ENCODE measurements at places on chromosomes 3 and 15. TPM values are rescaled to one million over a fixed set of nuclear protein-coding genes. Genes with fewer than 3 reads are reported as not detected.

The CSTA gene
- total RNA-seq = not detected

The PRKCI gene
- total RNA-seq = 23.5 TPM

The PP2D1 gene
- total RNA-seq = not detected

The AGBL1 gene
- total RNA-seq = not detected

The TMEM45A gene
- total RNA-seq = 0.45 TPM

The TTC21A gene
- 2.2 TPM for total RNA-seq

The ALDH1A3 gene
- total RNA-seq = not detected

The SUCNR1 gene
- total RNA-seq = not detected

The ZNF660 gene
- not detected for total RNA-seq

The ARGFX gene
- not detected for total RNA-seq

The MST1R gene
- total RNA-seq = 3.4 TPM

The CHST13 gene
- not detected for total RNA-seq

The TTLL13 gene
- total RNA-seq = 0.20 TPM

The CDHR4 gene
- total RNA-seq = not detected

The IQCH gene
- total RNA-seq = 0.34 TPM

The SFMBT1 gene
- 31.7 TPM for total RNA-seq

The ZBTB47 gene
- total RNA-seq = 1.1 TPM

The PLA2G4E gene
- total RNA-seq = not detected

The NME9 gene
- total RNA-seq = 0.30 TPM

The C3orf22 gene
- not detected for total RNA-seq

The HCN4 gene
- 0.03 TPM for total RNA-seq

The DYNC1LI1 gene
- total RNA-seq = 24.3 TPM

The HAPLN3 gene
- 123 TPM for total RNA-seq

The C2CD4B gene
- total RNA-seq = not detected

The RARRES1 gene
- not detected for total RNA-seq

The STT3B gene
- total RNA-seq = 236 TPM

The SAMMSON gene
- not detected for total RNA-seq

The IDH3A gene
- 51.7 TPM for total RNA-seq

The CAMKV gene
- not detected for total RNA-seq

The MYO5C gene
- 1.5 TPM for total RNA-seq

The CPEB1 gene
- total RNA-seq = not detected

The TRPM7 gene
- total RNA-seq = 40.8 TPM

The CELF6 gene
- total RNA-seq = 0.63 TPM

The CPNE4 gene
- total RNA-seq = not detected

The STRA6 gene
- not detected for total RNA-seq

The COLQ gene
- total RNA-seq = 4.5 TPM

The SCN5A gene
- total RNA-seq = 0.14 TPM

The UPK1B gene
- total RNA-seq = not detected

The SERF2 gene
- 923 TPM for total RNA-seq

The LDHAL6B gene
- not detected for total RNA-seq

The CD96 gene
- total RNA-seq = 318 TPM

The NRROS gene
- total RNA-seq = 31.8 TPM

The P2RY1 gene
- total RNA-seq = 0.05 TPM

The GABRB3 gene
- 0.07 TPM for total RNA-seq

The IL12A gene
- not detected for total RNA-seq

The ATP6V1A gene
- total RNA-seq = 35.9 TPM

The PARP15 gene
- total RNA-seq = 71.0 TPM

The ITIH1 gene
- total RNA-seq = not detected

The COL6A6 gene
- total RNA-seq = not detected

The GOLGA6B gene
- total RNA-seq = not detected

The ERICH6 gene
- 0.48 TPM for total RNA-seq

The CHRFAM7A gene
- total RNA-seq = not detected

The GUCA1C gene
- total RNA-seq = not detected
